Suppressor macrophage treated with lipopolysaccharide for 4 hours (primary cell): ENCODE measurements at places on chromosomes 13 and 19.

GRCh38 chr13:45474584-45475454, 10.1 kb downstream of the COG3 start:
- no peak for DNase-seq

DNA sequence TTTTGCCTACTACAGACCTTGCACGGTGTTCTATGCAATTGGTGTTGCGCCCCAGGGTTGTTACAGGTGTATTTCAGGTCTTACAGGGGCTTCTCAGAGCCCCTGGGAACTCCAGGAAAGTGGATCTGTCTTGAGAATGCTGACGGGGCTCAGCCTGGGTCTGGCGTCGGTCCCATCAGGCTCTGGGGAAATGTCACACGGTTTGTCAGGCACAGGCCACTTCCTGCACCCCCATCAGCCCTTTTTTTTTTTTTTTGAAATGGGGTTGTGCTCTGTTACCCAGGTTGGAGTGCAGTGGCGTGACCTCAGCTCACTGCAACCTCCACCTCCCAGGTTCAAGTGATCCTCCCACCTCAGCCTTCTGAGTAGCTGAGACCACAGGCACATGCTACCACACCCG, 13.2 kb downstream of the CLEC4G start:
- no peak for DNase-seq

DNA sequence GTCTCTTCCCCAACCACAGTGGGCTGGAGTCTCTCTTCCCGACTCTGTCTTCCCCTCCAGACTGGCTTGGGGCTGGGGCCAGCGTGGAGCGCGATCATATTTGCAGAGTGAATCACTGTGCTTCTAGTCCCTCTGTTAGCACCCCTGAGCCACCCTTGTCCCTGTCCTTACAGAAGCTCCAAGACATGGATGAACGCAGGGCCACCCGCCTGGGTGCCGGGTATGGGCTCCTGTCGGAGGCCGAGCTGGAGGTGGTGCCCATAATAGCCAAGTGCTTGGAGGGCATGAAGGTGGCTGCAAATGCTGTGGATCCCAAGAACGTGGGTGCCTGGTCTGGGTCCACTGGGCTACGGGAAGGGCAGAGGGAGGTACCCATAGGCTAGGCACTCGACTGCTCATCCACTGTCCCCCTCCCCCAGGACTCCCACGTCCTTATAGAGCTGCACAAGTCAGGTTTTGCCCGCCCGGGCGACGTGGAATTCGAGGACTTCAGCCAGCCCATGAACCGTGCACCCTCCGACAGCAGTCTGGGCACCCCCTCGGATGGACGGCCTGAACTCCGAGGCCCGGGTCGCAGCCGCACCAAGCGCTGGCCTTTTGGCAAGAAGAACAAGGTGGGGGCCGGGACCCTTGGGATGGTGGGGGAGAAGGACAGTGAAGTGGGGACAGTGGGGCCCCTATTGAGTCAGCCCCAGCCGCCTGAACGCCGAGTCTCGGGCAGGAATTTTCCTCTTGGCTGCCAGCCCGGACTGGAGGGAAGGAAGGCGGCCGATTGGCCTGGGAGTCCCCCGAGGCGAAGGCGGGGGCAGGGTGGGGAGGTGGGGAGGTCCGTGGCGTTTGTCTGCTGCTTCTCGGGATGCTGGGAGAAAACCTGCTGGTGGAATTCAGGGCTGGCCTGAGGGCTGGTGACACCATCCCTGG, 5.2 kb downstream of the TRIP10 start:
- DNase-seq: no peak

- peak; percentile 45 for DNase-seq
Measured at GRCh38 chr19:33268162-33268991, 34.0 kb downstream of the CEBPA start.

DNA sequence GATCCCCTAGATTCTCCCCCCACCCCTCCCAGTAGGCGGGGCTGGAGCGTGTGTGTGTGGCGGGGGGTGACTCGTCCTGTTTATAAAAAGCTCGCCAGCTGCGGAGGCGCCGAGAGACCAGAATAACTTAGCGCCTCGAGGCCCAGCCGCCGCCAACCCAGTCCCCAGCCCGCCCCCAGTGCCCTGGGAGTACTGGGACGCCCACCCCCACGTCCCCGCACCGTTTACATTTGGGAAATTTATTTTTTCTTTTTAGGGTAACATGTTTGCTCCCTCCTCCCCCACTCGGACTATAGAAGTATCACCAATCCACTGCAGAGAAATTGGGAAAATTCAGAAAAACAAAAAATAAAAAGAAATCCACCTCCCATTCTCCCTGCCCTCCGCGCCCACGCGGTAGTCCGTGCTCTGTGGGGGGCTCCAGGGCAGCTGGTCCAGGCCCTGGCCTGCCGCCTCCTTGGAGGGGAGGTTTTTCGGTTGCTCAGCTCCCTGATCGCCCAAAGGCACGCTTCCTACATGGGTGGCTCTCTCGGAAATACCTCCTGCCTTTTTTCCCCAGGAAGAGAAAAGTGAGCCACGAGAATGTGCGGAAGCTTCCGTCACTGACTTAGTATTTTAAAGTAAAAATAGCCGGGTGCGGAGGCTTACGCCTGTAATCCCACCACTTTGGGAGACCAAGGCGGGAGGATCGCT, 1.5 kb upstream of the RAB3A start:
- DNase-seq: peak; percentile 58

DNA sequence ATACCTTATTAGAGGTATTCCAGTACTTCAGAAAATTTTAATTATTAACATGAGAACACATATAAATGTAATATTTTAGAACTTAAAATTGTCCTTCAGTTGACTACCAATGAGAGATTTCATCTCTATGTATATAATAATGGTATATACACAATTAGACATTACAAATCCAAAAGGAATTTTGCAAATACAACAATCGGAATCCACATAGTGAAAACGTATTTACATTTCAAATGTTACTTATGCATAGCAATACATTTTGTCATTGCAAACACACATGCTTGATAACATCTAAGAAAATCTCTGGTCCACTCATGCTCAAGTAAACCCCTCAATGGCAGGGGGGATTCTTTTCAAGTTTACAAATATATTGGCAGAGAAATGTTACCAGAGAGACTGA, 2345.2 kb downstream of the PCDH9 start:
- DNase-seq: no peak

GRCh38 chr19:42189133-42189532, 28.3 kb downstream of the DEDD2 start:
- no peak for DNase-seq

GRCh38 chr13:64274481-64275217, 2859.0 kb upstream of the PCDH20 start:
- DNase-seq: no peak

- no peak for DNase-seq
Measured at GRCh38 chr13:33910255-33910654, 92.3 kb downstream of the RFC3 start.

GRCh38 chr19:39542206-39542605, 2.2 kb upstream of the EID2 start:
- no peak for DNase-seq

DNA sequence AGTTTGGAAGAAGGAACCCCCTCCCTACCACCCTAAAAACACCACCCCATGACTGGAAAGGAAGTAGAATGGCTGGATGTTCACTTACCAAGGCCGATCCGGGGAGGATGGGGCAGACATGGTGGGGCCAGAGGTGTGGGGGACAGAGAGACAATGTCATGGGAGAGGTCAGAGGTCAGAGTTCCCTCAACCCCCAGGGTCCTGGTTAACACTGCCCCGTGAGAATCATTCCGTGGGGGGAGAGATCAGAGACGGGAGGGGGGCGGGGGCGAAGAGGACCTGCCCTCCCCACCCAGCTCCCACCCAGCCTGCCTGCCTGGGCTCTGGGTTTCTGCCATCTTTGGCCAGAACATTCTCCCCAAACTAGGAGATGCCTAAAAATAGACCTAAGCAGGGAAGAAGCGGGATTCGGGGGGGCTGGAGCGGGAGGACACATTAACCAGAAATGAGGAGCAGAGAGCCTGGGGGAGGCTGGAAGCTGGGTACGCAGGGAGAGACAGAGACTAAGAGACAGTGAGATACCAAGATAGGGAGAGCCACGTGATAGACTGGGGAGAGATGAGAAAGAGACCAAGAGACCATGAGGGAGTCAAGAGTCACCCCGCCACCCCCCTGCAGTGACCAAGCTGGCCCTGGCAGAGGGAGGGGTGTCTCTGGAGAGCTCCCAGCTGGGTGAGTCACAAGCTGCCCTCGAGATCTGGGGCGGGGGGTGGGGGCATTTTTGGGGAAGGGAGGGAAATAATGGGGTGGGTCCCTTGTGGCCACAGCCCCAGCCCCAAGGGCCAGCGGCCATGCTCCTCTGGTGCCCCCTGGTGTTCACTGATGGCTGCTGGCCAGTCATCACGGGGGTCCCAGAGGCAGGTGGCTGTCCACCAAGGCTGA, 6.1 kb upstream of the KANK2 start:
- peak; percentile 56 for DNase-seq

GRCh38 chr13:45670189-45670885, 31.8 kb upstream of the CBY2 start:
- no peak for DNase-seq

DNA sequence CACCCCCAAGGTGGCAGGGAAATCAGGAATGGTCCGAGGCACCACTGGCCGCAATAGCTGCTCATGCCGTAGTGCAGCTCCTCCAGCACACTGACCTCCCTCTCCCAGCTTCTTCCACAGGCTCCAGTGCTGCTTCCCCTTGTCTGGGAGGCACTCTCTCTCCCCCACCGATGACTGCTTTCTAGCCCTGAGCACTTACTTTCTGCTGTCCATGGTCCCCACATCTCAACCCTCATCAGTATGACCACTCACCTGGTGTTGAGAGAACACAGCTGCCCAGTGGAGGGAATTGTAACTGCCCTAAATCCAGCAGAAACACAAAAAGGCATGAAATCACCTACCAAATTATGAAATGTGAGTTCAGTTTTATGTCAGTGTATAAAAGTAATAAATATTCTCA, 28.9 kb upstream of the TPP2 start:
- no peak for DNase-seq

GRCh38 chr13:33855371-33855895, 37.5 kb downstream of the RFC3 start:
- DNase-seq: no peak

DNA sequence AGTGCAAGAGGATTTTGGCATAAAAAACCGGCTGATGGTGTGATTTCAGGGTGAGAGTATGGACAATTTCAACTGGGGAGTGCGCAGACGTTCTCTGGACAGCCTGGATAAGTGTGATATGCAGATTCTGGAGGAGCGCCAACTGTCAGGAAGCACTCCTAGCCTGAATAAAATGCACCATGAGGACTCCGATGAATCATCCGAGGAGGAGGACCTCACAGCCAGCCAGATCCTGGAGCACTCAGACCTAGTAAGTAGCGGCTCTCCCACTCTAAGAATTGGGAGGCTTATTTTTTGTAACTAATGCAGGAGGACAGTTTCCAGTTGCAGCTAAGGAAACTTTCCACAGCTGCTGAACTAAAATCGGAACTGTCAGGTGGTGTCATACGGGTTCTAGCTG, 53.6 kb downstream of the ZAR1L start:
- no peak for DNase-seq

GRCh38 chr13:100182900-100183490, 94.1 kb downstream of the PCCA start:
- no peak for DNase-seq

DNA sequence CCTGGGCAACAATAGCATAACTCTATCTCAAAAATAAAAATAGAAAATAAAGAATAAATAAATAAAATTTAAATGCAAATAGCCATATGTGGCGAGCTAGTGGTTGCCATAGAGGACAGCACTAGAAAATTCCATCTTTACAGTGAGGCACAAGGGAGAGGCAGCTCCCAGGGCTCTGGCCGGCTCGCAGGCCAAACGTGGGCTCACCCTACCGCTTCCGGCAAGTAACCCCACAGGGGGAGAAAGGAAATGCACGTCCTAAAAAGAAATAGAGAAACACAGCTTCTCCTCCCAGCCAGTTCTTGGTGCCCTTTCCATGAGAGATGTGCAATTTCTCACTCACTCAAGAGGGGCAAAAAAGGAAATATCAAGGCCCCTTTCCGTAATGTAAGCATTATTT, 12.4 kb upstream of the GRWD1 start:
- peak; percentile 14 for DNase-seq

DNA sequence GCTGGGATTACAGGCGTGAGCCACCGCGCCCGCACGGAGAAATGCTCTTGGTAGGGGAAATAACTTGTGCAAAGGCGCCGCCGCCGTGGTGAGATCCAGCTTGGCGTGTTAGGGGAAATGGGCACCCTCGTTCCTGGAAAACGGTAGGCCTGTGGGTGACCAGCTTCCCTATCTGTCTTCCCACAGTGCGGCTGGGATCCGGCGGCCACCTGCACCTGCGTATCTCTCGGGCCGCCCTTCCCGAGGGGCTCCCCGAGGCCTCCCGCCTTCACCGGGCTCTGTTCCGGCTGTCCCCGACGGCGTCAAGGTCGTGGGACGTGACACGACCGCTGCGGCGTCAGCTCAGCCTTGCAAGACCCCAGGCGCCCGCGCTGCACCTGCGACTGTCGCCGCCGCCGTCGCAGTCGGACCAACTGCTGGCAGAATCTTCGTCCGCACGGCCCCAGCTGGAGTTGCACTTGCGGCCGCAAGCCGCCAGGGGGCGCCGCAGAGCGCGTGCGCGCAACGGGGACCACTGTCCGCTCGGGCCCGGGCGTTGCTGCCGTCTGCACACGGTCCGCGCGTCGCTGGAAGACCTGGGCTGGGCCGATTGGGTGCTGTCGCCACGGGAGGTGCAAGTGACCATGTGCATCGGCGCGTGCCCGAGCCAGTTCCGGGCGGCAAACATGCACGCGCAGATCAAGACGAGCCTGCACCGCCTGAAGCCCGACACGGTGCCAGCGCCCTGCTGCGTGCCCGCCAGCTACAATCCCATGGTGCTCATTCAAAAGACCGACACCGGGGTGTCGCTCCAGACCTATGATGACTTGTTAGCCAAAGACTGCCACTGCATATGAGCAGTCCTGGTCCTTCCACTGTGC, 2.4 kb downstream of the GDF15 start:
- DNase-seq: peak; percentile 91

GRCh38 chr19:41951686-41952172, 7.4 kb downstream of the RABAC1 start:
- peak; percentile 88 for DNase-seq

DNA sequence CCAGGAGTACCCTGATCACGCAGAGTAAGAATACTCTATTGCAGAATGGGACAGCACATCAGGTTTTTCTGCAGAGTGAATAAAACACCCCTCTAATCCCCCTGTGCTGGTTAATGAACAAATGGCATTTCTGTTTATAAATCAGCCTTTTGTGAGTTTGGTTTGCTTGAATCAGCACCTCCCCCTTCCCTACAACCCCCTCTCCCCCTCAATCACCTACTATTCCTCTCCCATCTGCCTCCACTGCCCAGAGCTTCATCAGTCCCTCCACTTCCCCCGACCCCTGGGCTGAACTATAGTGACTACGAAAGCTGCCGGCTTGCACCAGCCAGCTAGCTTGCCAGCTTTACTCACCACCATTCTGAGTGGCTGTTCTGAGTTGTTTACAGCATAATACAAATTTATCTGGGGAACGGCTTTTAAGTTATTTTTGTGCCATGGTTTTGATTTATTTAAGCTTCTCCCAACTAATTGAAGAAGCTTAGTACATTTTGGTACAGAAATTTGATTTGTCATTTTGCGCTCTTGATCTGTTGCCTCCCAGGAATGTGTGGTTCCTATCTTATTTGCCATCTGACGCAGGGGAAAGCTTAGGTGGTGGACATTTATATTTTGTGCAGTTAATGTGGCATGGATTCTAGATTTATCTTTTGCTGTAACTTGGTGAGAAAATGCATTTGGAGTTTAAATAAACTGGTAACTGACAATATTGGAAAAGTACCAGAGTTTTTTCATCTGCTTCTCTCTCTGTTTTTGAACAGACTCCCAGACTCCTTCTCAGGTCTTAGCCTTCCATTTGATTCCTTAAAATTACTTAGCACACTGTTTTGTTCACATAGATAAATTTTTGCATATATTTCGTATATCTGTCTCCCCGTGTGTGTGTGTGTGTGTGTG, 41.7 kb upstream of the WDFY2 start:
- no peak for DNase-seq

GRCh38 chr19:51478381-51479234, at the start of gene CEACAM18:
TSS of gene CEACAM18 (plus strand) at chr19:51478539.
- DNase-seq: no peak
